Right renal pelvis (tissue), 4 donors: ENCODE measurements at places on chromosomes 13 and 19. TPM values are rescaled to one million over a fixed set of nuclear protein-coding genes. Genes with fewer than 3 reads are reported as not detected.

ATP4A gene
- 0.05 TPM for polyA plus RNA-seq

MEIS3 gene
- 20.2 TPM for polyA plus RNA-seq

TRPM4 gene
- polyA plus RNA-seq: 33.9 TPM

NOTCH3 gene
- polyA plus RNA-seq: 105 TPM

MED29 gene
- polyA plus RNA-seq: 48.2 TPM

OR7D2 gene
- polyA plus RNA-seq: 0.06 TPM

SLC10A2 gene
- polyA plus RNA-seq: 0.94 TPM

PPM1N gene
- polyA plus RNA-seq: 0.57 TPM

GRCh38 chr19:11781295-11782057, 14.7 kb downstream of the ZNF441 start:
- DNase-seq: no peak

DNA sequence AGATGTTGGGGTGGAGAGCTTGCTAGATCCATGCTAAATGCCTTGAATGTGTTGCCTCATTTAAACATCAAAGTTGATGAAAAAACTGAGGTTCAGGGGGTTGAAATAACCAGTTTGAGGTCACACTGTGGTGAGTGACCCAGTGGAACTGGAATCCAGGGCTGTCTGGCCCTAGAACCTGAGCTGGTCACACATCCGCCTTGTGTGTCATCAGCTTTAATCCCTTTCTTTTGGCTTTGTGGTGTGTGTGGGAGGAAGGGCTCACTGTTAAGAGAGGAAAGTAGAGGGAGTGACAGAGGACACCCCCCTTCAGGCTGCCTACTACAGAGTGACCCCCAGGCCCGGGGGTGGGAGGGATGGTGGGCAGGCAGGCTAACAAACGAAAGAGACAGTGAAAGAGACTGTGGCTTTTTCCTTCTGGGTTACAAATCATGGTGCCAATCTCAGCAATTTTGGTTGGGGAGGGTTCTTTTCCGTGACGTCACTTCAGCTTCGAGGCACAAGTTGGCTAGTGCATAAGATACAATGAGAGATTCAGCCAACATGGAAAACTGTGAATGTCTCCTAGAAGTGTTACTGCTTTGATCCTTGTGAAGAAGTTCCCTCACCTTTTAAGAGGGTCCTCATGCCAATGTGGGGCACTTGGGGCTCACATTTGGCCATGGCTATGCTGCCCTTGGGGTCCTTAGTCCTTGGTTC, 164.9 kb downstream of the DLEU7 start:
- no peak for DNase-seq

GRCh38 chr19:3185461-3186159, at the start of gene NCLN:
Gene NCLN (plus strand): TSS chr19:3185930. CDS start chr19:3186031, 101 bp downstream.
- peak; percentile 93 for DNase-seq

GRCh38 chr13:98333486-98333885, 156.4 kb upstream of the RNF113B start:
- DNase-seq: no peak

GRCh38 chr19:17324357-17325114, 10.1 kb downstream of the ANO8 start:
- no peak for DNase-seq

- no peak for DNase-seq
Observed at GRCh38 chr19:15042826-15043225, 6.5 kb upstream of the CASP14 start.

GRCh38 chr13:93430381-93430780, 203.8 kb downstream of the GPC6 start:
- DNase-seq: no peak

- DNase-seq: no peak
Observed at GRCh38 chr13:74132776-74133656, 1.2 kb downstream of the KLF12 start.

DNA sequence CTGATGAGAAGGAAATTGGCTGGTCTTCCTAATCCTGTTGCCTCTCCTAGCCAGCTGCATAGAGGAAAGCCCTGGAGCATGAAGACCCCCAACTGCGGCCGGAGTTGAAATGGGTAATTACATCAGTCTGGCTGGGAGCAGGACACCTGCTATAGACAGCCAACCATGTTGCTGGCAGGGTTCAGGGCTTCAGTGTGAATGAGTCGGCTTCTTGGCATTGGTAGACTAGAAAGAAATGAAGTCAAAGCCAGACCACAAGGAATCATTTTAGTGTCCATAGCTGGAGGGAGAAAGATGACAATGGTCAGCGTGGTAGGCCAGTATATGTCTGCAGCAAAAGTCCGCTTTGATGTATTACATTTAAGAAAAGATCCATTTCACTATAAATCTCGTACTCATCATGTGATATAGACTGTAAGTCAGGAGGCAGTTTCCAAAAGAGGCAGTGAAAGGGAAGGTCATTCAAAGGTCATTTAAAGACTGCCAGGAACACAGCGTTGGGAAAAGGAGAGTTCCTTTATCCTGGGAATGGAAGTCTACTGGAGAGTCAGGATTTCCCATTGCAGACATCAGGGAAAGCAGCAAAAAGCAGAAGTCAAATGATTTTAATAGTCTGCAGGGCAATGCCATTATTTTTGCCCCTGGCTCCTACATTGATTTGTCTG, 262.7 kb downstream of the DNAJC15 start:
- DNase-seq: no peak

- no peak for DNase-seq
Observed at GRCh38 chr13:35210261-35210660, 266.2 kb downstream of the MAB21L1 start.

GRCh38 chr13:19179916-19180315, 1.7 kb downstream of the TUBA3C start:
- no peak for DNase-seq

GRCh38 chr13:33606692-33607091, 211.3 kb upstream of the RFC3 start:
- no peak for DNase-seq

DNA sequence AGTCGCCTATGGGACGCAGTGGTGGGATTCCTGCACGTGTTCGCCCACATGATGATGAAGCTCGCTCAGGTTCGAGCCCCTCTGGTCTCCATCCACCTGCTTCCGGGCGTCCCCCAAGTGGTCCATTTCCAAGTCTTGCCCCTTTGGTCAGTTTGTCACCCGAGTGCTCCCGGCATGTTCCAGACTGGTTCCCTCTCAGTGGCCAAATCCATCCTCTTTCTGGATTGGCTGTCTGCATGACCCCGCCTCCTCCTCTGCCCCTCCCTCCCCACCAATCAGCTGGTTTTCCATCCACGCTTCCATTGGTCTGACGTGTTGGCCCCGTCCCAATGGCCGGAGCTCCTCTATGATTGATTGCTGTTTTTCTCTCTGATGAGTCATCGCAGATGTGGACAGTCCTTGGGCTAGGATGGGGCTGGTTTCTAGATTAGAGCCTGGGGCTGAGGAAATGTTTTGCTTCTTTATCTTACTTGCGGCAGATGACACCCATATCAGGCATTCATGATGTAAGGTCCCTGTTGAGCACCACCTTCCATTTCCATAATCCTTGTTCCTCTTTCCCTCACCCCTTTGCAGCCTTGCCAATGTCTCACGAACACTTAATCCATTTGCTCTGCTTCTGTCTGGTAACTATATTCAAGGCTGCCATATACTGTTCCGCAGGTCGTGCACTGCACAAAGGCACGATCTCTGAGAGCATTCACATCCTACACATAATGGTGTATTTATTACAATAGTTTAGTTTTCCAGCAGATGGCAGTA, 73.8 kb downstream of the MAP4K1 start:
- DNase-seq: no peak

DNA sequence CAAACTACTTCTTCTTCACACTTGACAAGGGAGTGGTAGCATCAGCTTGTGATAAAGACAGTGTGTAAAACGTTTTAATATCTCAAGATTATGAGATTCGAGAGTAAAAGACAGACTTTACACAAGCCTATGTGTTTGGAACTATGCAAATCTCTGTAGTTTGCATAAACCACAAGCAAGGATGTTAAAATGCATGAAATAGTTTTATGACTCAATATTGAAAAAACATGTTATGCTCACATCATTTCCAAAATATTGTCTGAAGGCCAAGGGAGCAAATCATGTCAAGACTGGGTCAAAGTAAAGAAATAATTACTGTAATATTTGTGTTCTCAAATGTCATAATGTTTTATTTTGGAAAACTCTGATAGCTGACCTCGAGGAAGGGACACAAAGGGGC, 316.8 kb upstream of the KLF12 start:
- DNase-seq: no peak

DNA sequence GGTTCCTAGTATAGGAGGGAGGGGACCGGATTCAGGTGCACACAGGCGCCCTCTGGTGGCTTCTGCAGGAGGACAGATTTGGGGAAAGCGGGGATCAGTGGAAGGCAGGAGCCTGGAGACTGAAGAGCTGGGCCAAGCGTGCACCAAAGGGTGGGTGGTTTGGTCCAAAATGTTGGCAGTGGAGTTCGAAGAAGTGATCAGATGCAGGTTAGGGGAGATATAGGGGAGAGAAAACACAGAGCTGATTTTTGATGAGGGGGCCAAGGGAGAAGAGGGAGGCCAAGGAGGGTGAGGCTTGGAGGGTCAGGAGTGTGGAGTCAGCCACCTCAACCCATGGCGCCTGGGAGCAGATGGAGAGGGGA, 6.8 kb upstream of the CARM1 start:
- DNase-seq: peak; percentile 61

DNA sequence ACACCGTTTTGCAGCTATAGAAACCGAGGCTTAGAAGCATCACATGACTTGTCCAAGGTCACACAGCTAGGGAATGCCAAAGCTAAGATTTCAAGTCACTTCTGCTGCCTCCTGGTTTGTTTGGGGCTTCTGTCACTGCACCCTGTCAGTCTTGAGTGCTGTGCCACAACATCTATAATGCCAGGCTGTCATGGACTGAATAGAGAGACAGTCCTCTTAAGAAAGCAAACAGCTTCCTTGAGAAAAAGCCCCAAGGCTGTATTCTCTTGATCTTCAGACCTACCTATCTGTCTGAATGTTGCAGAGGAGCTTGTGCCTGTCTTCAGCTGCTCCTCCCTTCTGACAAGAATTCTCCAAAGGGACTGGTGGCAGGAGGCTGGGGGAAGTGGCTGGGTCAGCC, 81.6 kb downstream of the OLFM4 start:
- DNase-seq: no peak

DNA sequence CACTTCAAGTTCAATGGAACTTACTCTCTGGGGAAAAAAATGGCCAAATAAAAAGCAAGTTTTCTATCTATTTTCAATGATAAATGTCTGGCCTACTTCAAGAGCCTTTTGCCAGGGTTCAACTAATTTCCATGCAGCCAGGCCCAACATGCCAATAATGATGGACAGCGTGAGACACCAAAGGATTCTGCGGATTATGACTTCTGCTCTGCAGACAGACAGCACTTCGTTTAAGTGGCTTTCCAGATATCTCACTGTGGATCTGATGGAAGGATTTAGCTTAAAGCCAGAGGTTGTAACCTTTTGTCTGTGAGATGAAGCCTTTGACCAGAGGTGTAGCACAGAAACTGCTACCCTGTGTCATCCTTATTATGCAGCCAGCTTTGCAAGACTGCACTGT, 614.2 kb downstream of the DCT start:
- DNase-seq: no peak

- DNase-seq: no peak
Observed at GRCh38 chr13:79898996-79899395, 418.0 kb downstream of the NDFIP2 start.
